Activated gamma-delta T cell (primary cell): ENCODE measurements at places on chromosomes 11 and 22.

DNA sequence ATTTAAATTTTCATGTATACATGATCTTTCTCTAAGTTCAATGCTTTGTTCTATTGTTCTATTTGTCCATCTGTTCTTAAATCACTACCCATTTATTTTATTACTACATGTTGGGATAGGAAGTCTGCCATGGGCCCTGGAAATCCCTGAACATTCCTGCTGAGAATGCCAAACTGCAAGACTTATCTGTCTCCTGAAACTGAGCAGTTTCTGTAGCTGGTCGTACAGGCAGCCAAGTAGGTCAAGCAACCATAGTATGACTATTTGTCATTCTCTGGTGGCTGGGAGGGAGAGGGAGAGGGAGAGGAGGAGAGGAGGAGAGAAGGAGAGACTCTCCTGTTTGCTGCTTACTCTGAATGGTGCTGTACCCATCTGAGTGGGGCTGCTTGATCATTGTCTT, 82.8 kb upstream of the SNX19 start:
- DNase-seq: no peak

DNA sequence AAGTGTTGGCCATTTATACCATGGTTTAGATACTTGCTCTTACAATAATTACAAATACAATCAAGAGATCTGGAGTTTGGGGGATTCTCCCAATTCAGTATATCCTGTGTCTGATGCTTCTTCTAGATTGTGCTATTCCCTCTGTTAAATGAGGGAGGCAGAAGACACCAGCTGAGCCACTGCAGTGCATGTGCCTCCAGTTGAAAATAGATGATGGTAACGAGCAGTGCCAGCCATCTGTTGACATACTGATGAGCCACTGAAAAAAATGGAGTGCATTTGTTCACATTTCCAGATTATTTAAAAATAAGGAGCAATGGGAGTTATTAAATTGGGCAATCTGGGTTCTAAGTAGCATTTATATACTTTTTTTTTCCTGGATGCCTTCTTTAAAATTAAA, 1428.0 kb upstream of the TENM4 start:
- DNase-seq: no peak

DNA sequence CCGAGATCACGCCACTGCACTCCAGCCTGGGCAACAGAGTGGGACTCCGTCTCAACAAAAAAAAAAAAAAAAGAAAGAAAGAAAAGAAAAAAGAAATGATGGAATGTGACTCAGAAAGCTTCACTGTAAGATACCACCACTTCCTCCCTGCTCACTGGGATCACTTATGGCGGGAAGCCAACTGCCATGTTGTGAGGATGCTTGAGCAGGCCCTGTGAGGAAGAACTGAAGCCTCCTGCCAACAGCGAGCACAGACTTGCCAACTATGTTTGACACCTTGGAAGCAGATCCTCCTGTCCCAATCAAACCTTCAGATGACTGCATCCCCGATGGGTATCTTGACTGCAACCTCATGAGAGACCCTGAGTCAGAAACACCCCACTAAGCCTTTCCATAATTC, 8.3 kb downstream of the SEC14L6 start:
- DNase-seq: no peak

GRCh38 chr11:70454197-70454767, 56.0 kb downstream of the CTTN start:
- DNase-seq: no peak

- DNase-seq: no peak
Observed at GRCh38 chr22:21837248-21837979, 30.0 kb downstream of the MAPK1 start.

DNA sequence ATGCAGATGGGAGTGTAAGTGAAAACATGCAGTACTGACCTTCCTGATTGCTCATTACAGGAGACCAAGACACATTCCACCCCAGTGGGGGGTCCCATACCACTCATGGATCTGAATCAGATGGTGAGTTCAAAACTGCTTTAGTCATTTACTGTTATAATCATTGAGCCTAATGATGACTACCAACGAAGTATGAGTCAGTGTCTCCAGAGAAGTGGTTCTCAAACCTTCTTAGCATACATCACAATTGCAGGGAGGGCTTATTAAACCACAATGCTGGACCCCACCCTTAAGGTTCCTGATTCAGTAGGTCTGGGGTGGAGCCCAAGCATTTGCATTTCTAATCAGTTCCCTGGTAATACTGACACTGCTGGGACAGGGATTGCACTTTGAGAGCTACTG, 75.8 kb downstream of the CD44 start:
- no peak for DNase-seq

GRCh38 chr22:37912171-37912570, 6.1 kb downstream of the MICALL1 start:
- no peak for DNase-seq

- DNase-seq: no peak
Observed at GRCh38 chr11:111528557-111528956, 12.0 kb upstream of the LAYN start.

GRCh38 chr22:38657045-38657909, 839 bp downstream of the CBY1 start:
- no peak for DNase-seq

DNA sequence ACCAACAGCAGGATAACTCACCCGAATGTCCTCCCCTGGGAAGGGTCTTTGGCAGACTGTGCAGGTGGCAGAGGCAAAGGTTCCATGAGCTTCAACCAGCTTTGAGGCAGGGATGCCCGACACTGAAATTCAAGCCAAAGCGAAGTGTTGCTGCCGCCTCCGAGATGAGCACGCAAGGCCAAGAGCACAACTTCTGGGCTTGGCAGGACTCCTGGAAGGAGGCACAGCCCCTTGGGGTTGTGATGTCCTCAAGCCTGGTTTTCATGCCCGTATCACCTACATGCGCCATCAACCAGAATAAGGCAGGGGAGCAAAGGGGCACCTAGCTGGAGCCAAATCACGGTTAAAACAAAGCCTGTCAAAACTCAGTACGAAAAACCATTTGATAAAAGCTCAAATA, 5.7 kb downstream of the SIRT3 start:
- DNase-seq: no peak

GRCh38 chr11:73833067-73833466, 43.6 kb downstream of the COA4 start:
- no peak for DNase-seq

- no peak for DNase-seq
Observed at GRCh38 chr11:19576903-19577302, 135.7 kb upstream of the NAV2 start.

DNA sequence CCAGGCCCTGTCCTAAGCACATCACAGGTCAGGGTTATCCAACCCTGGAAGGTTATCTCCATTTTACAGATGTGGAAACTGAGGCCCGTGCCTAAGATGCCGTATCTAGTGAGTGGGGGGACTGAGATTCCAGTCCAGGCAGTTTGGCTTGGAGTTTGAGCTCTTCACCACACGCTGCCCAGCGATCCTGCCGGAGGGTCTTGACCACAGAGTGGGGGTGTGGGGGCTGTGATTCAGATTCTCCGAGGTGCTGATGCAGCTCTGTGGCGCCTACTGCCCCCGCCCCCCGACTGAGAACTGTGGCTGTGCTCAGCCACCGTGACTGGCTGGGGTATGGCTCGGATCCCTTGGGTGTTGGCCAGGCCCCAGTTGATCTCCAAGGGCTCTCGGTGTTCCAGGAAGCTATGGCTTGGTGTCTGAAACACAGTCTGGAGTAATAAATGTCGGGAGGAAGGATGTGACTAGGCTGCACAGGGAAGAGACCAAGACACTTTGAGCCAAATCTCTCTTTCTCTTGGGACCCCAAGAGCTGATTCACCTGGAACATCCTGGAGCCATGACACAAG, 60.6 kb upstream of the RASD2 start:
- no peak for DNase-seq

GRCh38 chr11:57432714-57433163, 5.8 kb upstream of the SLC43A3 start:
- no peak for DNase-seq
